Bronchial epithelial cell (primary cell): ENCODE measurements at places on chromosomes 12 and 14. TPM values are rescaled to one million over a fixed set of nuclear protein-coding genes. Genes with fewer than 3 reads are reported as not detected.
A peak's percentile ranks its signal among the peaks of the same experiment; 100 is the strongest.

Gene OTUB2
- 1.3 and 2.6 TPM in 2 replicates for total RNA-seq

Gene RIMBP2
- total RNA-seq, result not detected in 2 replicates

Gene MANSC1
- 0.79 and 2.6 TPM in 2 replicates for total RNA-seq

DNA sequence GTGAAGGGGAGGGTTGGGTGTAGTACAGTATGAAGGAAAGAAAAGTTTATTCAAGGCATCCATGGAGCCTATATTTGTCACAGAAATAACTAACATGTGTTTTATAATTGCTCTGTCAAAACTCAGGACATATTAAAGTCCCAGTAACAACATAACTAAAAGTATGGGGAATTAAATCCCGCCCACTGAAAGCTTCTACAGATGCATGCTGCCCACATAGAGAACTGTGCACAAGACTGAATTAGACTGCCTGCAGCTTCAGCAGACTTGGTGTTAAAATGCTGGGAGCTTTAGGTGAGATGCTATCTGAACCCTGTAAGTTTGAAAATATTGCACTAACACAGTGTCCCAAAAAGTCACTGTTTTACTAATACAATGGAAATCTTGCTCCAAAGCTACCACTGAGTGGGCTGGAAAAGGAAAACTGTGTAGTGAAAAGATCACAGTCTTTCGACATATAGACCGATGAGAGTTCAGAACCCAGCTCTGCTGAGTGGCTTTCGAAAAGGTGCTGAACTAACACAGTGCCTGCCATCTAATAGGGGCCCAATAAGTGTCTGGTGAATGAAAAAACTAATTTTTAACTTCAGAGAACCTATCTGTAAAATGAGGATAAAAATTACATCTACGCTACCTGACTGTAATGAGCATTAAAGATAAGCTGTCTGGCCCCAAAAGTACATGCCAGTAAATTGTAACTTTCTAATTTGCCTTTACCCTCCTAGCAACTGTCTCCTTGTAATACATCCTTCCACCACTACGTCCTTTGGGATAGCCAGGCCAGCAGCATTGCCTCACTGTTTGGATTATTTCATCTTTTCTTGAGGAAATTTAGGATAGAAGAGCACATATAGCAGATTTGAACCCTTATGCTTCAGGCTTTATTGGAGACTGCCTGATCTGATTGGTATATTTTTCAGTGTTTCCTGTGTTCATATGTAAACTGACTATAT is 237.6 kb downstream of the BCAT1 start:
- DNase-seq, result no peak

DNA sequence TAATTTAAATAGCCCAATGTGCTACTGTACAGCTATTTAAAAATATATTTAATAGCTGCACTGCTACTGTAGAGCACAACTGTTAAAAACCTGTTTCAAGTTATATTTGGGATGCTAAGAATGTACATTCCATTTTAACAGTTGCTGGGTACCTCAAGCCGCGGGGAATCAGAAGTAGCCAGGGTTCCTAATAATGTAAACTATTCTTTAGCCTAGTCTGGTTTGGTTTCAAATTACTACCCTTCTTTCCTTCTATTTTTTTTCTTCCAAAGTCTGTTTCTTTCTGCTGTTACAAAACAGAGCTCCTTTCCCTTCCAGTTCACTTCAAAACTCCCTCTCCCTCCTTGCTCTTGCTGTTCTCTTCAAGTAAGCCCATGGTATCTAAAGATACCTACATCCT is 21.3 kb downstream of the SCAF11 start:
- DNase-seq, result no peak

DNA sequence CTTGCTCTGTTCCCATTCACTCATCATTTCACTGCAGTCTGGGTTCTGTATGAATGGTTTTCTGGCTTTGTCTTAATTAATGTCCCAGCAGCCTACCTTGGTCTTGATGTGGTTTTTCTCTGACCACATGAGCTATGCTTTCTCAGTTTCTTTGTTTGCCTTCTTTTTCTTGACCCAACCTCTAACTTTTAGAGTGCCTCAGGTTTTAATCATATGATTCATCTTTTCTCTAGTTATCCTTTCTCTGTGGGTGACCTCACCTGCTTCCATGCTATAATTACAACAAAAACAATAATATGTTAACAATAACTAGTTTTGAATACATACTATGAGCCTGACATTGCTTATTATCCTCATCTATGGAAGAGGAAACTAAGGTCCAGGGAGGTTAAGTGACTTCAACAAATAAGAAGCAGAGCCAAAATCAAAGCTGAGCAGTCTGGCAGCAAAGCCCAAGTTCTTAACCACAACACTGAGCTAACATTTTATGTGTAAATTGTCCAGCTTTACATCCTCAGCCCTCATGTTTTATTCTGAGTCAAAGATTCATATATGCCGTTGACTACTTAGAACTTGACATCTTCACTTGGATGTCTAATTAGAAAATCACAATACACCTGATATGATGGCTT is 4.7 kb upstream of the EPYC start:
- peak; percentile 20 for DNase-seq

DNA sequence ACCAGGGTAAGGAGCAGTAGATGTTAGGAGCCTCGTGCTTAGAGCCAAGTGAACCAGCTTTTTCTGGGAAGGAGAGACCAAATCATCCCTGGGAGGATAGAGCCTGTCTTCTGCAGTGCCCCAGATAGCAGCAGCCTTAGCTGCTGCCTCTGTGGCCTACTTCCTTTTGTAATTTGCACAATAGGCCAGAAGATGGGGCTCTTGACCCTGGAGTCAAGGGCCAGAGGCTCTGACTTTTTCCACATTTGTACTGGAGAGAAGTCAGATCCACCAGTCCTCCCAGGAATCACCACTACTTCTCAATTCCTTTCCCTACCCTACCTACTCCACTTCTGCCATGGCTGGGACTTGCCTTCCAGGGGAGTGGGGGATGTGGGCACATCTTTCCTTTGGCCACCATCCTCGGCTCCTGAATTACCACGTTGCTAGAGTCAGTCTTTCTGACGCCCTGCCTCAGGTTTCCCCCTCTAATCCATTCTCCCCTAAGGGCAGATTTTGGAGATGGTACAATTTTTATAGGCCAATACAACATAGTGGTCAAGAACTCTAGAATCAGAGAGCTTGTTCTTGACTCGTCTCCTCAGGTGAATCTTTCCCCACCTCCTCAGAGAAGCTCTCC is 3.3 kb upstream of the SLC4A8 start:
- peak; percentile 49 for DNase-seq

DNA sequence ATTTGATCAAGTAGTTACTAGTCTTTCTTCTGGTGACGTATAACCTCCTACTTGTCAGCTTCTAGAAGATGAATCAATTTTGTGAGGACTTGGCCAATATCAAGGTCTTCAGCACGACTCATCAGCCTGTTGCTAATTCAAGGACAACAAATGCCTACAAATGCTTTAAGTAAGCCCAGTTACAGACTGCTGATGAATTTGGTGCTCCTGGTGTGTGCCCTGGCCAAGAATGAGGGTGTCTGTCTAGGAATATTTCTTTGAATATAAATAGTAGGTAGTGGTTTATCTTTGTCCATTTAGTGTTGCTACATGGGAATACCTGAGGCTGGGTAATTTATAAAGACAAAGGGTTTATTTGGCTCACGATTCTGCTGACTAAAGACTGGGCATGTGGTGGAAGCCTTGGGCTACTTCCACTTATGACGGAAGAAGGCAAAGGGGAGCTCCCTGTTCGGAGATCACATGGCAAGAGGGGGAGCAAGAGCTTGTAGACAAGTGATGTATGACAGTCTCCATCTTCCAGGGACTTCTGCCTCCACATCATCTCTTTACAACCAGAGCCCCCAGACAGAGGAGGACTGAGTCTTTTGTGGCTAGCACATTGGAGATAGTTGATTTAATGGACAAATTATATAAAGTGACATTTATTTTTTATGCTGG is 180.2 kb downstream of the CRADD start:
- DNase-seq, result peak; percentile 82

GRCh38 chr12:94900496-94900895 is 103.0 kb downstream of the NDUFA12 start:
- DNase-seq, result no peak

DNA sequence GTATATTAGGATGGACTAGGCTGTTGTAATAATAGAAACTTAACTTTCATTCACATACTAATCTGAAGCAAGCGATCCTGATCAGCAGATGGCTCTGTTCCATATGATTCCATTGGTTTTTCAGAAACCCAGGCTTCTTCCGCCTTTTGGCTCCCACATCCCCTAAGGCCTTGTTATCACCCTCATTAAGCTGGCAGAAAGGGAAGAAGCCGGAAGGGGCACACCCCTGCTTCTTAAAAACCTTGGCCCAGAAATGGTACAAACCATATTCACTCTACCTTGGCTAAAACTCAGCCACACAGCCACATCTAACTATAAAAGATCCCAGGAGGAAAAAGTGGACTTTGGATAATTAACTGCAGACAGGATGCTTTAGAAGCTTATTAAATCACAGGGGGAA is 329.2 kb downstream of the PCNX1 start:
- DNase-seq, result no peak

DNA sequence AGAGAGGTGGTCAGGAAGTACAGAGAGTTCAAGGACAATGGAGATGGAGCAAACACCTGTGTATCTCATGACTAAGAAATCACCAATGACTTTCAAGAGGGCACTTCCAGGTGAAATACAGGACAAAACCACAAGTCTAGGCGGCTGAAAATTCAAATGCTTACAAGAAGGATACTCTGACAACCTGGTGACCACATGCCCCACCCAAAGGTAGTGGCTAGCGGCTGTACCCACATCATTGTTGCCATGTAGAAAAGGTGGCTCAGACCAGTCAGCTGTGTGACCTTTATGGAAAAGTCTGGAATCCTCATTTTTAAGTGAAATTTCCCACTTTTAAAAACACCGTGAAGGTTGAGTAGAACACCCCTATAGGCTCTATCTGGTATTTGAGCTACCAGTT is 48.6 kb upstream of the FRS2 start:
- no peak for DNase-seq

- DNase-seq, result peak; percentile 68
These were observed 187.3 kb downstream of the CAND1 start for GRCh38 chr12:67456431-67456901.
